ENCODE measurements at places on chromosomes 5 and 9.

DNA sequence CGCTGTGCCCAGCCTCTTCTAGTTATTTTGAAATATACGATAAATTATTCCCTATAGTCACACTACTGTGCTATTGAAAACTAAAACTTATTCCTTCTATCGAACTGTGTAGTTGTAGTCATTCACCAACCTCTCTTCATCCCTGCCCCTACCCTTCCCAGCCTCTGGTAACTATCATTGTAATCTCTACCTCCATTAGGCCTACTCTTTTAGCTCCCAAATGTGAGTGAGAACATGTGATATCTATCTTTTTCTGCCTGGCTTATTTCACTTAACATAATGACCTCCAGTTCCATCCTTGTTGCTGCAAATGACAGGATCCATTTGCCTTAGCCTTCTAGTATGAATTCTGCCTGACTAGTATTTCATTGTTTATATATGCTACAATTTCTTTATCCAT, 127.4 kb downstream of the PSAT1 start:
- no peak for DNase-seq

DNA sequence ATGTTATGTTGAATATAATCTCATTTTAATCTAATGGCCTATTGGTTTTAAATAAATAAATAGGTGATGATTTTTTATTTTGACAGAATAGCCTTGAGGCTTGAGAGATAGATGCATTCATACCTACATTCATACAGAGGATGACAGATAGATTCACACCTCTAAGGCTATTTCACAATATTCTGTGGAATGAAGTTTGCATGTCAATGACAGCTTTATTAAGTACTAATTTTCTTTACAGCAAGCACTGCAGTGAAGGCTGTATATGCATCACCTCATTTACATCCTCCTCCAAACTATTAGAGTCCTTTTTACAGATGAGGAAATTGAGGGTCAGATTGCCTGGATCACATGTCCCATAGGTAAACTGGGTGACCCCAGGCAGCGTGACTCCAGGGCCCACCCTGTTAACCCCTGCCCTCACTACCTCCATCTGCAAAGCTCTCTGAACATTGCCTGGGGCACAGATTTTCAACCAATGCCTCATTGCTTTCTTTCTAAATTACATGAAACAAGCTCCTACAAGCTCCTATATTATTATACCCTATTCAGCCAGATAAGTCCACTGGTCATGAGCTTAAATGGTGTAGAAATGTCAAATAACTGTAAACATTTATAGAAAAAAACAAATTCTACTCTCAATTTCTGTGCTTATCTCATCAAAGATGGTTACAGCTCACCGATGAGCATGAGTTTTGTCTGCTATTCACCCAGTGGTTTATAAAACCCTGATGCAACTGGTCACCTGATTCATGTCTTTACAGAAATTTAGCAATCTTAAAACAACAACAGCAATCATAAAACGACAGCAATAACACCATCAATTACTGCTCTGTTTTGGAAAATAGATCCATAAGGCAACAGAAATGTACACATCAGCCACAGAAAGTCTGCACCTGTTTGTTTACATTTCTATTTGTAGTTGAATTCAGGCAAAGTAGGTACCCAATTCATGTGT, 338.0 kb downstream of the NSG2 start:
- no peak for DNase-seq

- no peak for DNase-seq
These were observed 198.8 kb downstream of the AUH start for GRCh38 chr9:91162784-91163443.

DNA sequence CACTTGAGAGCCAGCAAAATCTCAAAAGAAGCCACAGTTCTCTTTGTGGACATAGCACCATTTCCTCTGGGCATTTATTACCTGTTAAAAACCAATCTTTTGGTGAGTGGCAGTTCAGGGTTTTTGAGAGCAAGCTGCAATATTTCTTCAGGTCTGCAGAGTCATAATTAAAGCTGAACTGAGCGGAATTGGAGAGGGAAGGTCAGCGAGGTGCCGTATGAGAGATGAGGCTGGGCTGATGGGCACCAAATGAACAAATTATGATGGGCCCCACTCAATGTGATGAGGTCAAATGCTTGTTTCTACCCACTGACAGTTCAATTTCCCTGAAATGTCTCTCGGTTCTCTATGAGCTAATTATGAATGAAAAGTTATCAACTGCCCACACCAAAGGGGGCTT, 231.9 kb downstream of the AP3B1 start:
- DNase-seq, result no peak

GRCh38 chr9:27485158-27485557, 38.9 kb upstream of the IFNK start:
- DNase-seq, result no peak

Measured in AG09319 (cell line).